ENCODE measurements at places on chromosomes 4 and X.

DNA sequence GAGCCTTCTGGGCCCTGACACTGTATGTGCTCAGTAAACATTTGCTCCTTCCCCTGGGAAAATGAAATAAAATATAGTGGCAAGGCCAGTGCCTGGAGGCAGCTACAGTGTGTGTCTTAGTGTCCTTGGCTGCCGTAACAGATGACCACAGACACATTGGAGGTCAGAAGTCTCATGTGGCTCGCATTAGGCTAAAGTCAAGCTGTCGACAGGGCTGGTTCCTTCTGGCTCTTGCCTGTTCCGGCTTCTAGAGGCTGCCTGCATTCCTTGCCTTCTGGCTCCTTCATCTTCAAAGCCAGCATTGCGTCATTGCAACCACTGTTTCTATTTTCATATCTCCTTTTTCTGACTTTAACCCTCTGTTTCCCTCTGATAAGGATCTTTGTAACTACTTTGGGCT, 83.6 kb upstream of the STX18 start:
- no peak for DNase-seq

GRCh38 chr4:156252358-156252921, 298.8 kb upstream of the CTSO start:
- DNase-seq, result no peak

DNA sequence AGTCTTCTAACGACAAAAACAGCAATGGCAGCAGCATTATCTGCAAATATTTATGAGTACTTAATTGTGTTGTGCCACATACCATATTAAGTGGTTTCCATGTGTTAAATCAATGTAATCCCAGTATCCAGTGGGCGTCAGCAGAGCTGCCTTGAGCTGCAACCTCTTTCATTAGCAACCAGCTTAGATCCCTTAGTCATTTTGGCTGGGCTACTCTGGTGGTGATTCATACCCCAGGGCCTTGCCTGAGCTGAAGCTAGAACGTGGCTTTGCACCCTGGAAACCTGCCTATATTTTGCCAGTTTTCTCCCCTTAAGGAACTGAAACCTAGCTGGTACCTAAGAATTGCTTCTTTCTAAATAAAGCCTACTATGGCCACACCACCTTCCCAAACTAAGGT, 474.3 kb upstream of the FTHL17 start:
- no peak for DNase-seq

GRCh38 chr4:16227462-16227868, 1.2 kb upstream of the TAPT1 start:
- no peak for DNase-seq

GRCh38 chr4:122705009-122705408, 27.5 kb upstream of the BBS12 start:
- DNase-seq, result no peak

GRCh38 chr4:158139086-158139485, 33.7 kb downstream of the GASK1B start:
- DNase-seq, result no peak

DNA sequence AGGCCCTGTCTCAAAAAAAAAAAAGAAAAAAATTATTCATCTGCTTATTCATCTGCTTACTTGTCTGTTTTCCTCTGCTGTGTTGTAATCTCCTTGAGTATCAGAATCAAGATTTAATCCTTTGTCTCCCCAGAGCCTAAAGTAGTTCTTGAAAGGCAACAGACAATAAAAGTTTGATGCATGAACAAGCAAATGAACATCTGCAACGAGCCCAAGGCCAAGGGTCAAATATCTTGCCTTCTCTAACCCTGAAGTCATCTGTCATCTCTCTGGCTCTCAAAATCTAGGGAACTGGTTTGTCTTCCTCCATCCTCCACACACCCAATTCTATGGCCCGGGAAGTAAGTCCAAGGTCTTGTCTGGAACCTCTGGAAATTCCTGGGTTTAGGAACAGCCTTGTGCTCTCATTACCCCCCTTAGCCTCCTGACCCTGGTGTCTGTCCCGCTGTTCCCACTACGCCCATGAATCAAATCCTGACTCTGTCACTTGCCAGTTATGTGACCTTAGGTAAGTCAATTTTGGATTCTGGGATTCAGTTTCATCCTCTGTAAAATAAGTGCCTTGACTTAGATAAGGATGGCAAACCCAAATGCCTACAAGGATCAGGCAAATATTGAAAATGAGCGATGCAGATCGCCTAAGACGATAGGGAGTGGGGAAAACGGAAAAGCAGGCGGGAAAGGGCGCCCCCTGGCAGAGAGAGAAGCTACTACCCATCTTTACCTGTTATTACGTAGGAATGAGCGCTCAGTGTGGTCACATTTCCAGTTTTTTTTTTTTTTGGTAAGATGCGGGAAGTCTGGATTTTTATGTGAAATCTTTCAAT, 102.7 kb upstream of the DHX15 start:
- DNase-seq, result no peak

DNA sequence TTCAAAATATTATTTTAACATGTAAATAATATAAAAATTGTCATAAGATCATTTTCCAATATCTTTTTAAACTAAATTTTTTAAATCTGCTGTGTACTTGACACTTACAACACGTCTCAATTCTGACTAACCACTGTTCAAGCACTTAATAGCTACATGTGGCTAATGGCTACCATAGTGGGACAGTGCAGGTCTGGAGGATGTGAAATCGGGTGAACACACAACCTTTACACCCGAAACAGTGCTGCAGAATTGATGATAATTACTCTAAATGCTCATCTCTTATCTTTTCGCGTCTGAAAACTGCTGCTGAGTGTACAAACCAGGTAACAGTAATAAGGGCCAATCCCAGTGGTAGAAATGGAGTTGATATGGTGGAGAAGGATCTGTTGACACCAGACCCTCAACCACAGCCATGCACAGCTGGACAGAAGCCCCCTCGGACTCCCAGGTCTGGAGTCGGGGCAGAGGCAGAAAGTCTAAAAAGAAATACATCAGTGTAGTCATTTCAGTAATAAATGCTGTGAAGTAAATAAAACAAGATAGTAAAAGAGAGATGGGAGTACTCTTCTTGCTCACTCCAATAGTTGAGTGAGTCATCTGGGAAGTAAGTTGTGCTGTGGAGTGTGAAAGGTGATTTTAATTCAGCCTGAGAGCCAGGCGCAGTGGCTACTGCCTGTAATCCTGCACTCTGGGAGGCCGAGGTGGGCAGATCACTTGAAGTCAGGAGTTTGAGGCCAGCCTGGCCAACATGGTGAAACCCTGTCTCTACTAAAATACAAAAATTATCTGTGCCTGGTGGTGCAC, 150.0 kb downstream of the CBR4 start:
- no peak for DNase-seq

DNA sequence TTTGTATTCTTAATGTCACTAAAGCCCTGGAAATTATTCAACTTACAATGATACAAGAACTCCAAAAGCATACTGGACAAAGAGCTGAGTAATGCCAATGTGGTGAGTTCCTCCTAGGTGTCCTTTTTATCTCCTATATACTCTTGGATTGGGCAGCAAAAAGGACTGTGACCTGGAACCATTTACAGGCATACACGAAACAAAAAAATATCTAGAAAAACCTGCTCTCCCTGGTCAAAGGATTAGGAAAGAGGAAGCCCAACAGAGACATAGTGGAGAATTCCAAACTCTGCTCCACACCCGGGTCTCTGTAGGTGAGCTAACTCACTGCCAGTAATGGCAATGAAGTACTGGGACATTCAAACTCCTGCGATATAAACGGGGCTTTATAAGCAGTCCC, 25.3 kb downstream of the SULT1B1 start:
- DNase-seq, result no peak

DNA sequence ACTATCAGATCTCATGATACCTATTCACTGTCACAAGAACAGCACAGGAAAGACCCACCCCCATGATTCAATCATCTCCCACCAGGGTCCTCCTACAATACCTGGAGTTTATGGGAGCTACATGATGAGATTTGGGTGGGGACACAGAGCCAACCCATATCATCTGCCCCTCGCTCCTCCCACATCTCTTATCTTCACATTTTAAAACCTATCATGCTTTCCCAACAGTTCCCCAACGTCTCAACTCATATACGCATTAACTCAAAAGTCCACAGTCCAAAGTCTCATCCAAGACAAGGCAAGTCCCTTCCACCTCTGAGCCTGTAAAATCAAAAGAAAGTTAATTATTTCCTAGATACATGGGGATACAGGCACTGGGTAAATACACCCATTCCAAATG, 1185.2 kb downstream of the PCDH7 start:
- DNase-seq, result no peak

- no peak for DNase-seq
Measured at GRCh38 chrX:49176421-49177326, 5.0 kb downstream of the PLP2 start.

DNA sequence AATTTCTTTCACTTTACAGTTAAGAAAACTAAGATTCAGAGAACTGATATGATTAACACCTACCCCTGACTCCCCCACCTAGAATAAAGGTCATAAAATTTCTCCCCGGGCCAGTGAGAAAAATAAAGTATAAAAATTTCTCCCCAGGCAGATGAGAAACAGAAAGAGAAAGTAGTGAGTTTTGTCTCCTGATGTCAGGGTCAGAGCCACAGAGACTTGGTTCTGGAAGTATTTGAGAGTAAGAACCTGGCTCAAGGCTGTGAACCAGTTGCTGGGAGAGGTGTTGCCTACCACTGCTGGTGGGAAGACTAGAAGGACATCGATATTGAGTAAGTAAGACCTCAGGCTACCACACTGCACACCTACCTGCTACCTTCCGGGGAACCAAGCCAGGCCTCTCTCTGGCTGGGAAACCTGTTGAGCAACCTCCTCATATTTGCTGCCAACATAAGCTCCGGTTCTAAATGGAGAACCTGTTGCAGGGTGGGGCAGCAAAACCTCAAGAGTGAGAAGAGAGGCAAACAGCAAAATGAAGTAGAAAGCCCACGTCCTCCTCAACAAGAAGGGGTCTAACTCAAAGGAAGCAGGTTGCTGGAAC, 104.2 kb upstream of the PUDP start:
- no peak for DNase-seq

DNA sequence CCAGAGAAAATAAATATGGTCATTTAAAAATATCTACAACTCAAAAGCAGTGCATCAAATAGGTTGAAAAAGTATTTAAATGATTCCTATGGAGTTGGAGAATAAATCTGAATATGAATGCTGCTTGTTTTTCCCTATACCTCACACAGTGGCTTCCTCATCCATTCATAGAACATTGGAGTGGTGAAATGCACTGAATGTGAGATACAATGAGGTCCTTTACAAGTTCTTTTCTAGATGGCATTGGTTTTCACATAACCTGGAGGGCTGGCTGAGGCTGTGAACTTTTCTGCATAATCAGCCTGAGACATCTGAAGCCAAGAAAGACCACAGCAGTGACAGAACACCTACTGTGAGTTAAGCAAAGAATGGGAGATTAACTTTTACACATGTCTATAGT, 279.1 kb upstream of the NRK start:
- DNase-seq, result no peak

DNA sequence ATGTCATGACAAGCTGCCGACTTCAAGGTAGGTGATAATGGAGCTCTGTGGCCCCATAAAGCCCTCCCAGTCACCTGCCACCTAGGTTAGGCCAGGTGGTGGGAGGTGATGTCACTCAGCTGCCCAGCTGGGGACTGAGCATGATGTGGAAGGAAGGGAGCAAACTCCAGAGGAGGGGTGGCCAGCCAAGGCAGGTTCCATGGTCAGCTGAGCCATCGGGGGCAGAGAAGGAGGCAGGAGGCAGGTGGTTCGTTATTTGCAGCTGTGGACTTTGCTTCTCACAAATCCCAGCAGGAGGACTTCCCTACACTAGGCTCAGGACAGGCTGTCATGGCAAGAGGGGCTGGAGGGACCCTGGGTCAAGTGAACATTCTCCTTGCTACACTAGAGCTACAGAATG, 2.1 kb downstream of the CCDC120 start:
- DNase-seq, result no peak

DNA sequence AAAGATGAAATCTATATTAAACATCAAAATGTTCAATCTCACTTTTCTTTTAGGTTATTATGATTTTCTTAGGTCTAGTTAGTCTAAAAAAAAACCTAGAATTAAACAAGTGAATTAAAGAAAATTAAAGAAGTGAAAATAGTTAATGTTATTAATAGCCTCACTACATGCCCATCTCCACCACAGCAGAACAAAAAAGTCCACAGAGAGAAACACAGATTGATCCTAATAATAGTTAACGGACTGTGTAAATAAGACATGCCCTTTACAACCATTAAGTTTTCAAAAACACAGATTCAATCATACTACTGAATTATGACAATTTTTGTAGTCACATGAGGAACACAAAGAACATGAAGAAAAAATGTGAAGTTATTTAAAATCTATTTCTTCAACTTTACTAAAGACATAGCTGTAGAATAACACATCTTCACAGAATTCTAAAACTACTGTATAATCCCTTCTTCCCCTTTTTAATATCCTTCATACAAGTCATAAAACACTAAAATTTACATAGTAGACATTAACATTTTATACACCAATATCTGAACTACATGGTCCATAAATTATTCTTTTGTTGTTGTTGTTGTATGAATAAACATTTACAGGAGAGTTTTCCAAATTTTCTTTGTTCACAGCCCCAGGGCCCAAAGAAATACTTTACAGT, 15.3 kb downstream of the HELQ start:
- no peak for DNase-seq

DNA sequence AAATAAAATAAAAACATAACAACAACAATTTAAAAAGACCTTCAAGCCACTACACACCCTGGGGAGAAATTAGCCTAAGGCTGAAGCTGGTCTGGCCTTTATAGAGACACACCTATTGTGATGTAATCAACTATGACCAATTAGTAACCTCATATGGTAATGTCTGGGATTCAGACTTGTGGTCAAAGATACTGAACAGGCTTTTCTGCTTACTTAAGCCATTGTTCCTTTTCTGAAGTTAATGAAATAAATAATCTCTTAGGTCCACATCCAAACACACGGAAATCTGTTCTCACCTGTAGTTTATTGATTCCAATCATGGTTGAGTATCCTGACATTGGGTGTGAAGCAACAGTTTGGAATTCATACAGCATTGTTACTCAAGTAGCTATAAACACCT, 152.5 kb downstream of the PLS3 start:
- no peak for DNase-seq

- DNase-seq, result no peak
Measured at GRCh38 chr4:20248155-20248558, 3.5 kb upstream of the SLIT2 start.

DNA sequence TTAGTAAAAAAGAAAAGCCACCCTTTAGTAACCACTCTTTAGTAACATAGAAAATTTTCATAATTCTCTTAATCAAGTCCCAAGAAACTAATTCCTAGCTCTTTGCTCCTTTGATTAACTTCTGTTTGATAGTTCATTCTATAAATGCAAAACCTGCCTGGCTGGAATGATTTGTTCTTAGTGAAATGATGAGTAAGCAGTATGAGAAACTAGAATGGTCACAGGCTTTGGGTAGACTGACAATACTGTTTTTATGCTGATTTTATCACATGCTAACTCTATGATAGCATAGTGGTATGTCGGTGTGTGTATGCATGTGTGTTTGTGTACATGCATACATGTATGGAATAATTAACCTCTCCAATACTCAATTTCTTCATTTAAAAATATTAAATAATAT, 81.2 kb downstream of the SYTL5 start:
- DNase-seq, result no peak

DNA sequence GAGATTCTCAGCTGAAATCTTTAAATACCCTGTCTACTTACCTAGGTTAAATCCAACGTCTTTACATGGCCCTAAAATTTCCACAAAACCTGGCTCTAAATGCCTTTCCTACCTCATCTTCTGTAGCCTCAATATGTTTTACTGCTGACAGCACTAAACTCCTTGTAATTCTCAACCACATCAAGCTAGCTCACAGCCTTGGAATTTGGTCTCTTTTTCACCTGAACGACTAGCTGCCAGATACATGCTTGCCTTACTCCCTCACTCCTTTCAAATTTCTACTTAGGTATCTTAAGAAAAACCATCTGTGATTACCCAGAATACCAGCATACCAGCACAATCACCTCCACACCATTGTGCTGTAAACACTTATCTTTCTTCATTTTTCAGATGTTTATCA, 635.6 kb upstream of the PCDH10 start:
- no peak for DNase-seq
